ENCODE measurements at places on chromosomes 5 and 9.

DNA sequence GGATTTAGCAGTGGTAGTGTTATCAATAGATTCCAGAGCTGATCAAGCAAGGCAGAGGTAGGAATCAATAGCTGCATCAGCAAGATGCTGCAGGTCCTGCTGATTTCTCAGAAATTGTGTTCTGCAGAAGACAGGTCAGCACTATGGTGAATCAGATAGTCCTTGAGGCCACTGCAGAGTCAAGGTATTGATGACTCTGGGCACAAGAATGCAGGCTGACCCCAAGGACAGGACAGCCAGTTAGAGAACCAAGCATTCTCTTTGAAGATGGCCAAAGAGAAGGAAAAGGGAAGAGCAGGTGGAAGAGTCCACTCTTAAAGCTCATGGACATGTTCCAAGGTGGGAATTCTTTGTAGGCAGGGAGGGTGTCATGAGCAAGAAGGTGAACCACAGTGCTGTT is 28.0 kb downstream of the PRUNE2 start:
- no peak for DNase-seq

DNA sequence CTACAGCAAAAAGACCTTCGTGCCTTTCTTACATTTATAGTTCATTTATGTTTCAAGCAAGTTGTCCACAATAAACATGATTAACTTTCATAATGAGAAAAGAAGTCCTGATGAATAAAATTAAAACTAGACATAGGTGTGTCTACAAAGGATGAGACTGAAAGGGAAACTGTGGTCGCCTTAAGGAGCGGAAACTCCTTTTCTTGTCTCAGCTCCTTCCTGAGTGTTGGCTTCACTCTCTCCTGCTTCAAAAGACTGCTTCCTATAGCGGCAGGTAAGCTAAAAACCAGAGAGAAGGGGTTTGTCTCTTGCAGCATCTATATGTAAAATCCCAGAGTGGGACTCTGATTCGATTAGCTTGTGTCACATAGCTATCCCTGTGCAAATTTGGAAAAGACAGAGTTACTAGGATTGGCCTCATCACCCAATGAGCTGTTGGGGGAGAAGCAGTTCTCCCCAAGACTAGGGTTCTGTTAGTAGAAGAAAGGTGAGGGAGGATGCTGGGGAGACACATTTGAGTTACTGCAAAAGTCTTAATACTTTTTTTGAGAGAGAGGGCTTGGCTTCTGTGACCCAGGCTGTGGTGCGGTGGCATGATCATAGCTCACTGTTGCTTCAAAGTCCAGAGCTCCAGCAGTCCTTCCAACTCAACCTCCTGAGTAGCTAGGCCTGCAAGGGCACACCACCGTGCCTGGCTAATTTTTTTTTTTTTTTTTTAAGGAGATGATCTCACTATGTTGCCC is 16.8 kb upstream of the CTSL start:
- DNase-seq: no peak

- DNase-seq: no peak
Observed at GRCh38 chr5:123092696-123093095, 3.7 kb downstream of the PRDM6 start.

DNA sequence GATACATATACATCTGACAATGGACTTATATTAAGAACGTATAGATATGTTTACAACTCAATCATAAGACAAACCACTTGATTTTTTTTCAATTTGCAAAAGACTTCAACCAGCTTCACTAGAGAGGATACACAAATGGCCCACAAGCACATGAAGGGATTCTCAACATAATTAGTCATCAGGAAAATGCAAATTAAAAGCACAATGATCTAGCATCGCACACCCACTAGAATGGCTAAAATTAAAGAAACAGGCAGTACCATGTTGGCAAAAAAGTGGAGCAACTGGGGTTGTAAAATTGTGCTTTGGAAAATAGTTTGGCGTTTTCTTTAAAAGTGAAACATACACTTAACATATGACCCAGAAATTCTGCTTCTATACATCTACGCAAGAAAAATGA is 80.0 kb upstream of the TRIO start:
- DNase-seq: no peak

- no peak for DNase-seq
Observed at GRCh38 chr5:74810915-74811314, 43.9 kb downstream of the NSA2 start.

DNA sequence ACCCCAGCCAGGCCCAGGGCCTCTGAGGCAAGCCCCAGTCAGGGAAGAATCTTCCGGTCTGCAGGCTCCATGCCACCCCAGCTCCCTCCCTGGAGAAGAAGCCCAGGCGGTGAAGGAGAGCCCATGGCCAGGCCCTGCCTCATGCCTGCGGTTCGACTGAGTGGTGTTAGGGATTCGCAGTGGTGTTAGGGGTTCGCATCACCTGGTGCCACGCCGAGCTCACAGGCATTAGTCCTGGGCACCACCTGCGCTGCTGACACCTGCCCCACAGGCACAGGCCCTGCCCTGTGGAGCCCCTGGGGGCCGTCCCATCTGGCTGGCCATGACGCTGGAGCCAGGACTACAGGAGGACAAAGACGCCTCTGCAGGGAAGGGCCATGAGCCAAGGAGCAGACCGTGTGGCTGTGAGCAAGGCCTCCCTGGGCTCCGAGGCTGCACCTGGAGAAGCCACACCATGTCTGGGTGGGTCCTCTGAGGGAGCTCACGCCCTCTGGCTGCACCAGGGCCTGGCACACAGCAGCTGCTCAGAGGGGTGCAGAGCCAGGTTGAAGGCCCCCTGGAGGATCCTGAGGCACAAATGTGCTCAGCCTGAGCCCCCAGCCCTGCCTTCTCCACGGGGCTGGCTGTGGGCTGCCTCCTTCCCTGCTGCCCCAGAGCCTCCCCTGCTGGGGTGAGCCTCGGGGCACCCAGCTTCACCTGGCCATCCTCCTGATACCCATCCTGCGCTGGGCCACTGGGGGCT is 27.6 kb upstream of the RNF130 start:
- DNase-seq: no peak

- DNase-seq: no peak
Observed at GRCh38 chr5:117118499-117118898, 543.9 kb upstream of the SEMA6A start.

DNA sequence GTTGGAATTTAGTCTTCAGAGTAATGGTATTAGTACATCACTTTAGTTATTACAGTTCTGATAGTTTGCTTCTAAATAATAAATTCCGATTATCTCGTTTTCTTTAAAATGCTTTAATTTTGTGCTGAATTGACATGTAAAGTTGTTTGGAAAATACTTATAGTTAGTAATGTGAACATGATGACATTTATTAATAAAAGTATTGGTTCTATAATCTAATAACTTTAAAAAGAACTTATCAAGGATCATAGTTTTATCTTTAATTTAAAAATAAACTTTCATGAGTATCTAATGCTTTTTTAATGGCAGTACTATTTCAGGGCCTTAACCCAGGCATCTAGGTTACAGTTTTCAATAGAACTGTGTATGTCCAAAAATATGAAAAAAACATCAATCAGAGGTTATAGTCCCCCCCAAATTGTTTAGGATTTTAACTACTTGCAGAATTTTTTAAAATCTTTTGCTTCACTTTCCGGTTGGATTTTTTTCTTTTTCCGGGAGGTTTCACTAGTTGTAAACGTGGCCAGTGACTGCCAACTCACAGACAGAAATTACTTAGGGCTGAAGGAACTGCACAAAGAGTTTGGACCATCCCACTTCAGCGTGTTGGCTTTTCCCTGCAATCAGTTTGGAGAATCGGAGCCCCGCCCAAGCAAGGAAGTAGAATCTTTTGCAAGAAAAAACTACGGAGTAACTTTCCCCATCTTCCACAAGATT is 680 bp downstream of the GPX8 start:
- DNase-seq: no peak

DNA sequence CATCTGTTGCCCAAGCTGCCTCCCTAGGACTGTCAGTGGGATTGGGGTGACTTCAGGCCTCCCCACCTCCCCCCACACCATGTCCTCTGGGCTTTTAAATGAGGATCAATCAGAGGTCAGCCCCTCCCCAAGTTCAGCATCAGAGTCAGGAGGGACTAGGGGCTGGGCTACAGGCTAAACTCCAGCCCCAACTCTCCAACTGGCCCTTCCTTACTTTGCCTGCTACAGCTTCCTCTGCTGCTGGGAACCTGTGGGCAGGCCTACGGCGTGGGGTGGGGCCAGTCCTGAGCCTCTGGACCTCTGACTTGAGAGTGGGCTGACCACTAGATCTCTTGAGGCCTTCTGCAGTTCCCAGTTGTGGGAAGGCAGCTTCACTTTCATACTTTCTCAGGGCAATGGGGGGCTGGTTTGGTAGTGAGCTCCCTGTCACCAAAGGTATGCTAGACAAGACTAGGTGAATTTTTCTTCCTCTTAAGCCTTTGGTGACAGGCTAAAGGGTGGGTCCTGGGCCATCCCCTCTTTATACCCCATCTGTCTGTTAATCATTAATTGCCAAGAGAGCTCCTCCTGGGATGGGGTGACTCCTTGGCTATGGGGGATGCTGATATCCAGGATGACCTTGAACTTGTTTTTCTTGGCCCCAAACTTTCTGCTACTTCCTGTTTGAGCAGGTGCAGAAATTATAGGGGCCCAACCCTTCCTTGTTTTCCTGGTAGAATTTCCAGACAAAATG is 10.8 kb upstream of the DAB2IP start:
- no peak for DNase-seq

- DNase-seq: no peak
Observed at GRCh38 chr9:87640385-87640795, 85.5 kb upstream of the CTSL start.

DNA sequence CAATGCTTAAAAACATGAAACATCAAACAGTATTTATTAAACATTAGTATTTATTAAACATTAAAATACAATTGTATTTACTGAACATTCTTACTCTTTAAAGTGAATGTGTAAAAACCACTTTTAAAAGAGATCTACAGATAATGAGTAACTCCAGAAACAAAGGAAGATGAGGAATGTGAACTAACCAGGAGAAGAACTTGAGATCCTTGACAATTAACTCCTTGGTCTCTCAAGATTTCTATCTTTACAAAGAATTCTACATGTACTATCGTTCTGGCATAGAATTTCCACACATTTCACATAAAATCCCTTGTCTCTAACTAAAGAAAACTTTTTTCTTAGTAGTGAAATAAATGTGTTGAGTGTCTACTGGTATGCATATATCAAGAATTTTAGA is 28.7 kb upstream of the IFNE start:
- DNase-seq: no peak

- no peak for DNase-seq
Observed at GRCh38 chr5:14913096-14913495, 41.5 kb upstream of the ANKH start.

GRCh38 chr9:109471475-109472393 is 26.4 kb downstream of the PTPN3 start:
- DNase-seq: no peak

GRCh38 chr9:26809795-26810194 is 82.8 kb downstream of the CAAP1 start:
- DNase-seq: no peak

DNA sequence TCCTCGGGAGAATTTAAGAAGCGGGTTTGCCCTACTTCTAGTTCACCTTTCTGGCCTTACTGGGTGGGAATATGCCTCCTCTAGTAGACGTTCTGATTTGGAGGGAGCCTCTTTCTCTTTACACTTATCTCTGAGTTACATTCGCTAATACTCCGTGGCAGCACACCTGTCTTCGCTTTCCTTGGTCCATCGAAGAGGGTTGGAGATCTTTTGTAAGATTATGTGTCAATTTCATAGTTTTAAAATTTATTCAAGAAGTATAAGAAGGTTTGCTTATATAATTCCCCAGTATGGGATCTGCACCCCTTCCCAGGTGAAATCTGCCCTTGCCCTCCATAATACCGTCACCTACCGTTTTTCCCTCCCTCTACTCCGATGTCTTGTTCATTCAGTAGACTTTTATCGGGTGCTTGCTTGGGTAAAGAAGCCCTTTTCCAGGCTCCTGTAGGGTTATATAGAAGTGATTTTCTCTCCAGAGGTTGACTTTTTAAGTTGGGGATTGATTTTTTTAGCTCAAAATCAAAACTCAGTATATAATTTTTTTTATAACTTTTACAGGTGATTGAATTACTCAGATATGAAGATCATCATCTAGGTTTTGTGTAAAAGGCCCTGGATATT is 1.1 kb downstream of the GPBP1 start:
- DNase-seq: no peak

GRCh38 chr5:162664846-162665245 is 597.3 kb downstream of the GABRG2 start:
- no peak for DNase-seq

- DNase-seq: no peak
Observed at GRCh38 chr5:14343376-14343775, 200.2 kb downstream of the TRIO start.
